ENCODE measurements at places on chromosomes 1 and 21.

- DNase-seq, result peak; percentile 63
Observed at GRCh38 chr1:241947354-241947753, 10.2 kb upstream of the BECN2 start.

DNA sequence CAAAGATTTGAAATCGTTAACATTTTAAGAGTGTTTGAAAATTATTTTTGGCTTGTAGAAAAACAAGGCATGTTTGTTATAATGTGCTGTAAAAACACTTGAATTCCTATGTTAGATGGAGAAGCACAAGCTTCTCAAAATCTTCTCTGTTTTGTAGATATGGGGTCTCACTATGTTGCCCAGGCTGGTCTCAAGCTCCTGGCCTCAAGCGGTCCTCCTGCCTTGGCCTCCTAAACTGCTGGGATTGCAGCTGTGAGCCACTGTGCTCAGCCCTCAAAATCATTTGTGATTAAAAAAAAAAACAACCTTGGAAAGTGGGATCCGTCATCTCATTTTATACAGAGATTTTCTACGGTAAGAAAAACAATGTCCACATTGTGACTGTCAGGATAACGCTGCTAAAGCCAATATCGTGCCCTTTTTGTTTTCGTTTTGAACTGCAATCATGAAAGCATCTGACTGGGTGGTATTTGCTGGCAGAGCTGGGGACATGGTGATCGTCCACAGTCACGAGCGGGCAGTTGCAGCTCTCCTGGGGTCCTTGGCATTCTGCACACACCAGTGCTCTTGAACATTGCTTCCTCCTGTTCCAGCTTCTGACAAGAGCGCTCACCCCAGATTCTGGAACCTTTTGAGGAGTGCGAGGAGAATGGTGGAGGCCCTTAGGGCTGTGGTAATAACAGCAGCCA is 112.5 kb downstream of the PGBD5 start:
- no peak for DNase-seq

- no peak for DNase-seq
Observed at GRCh38 chr21:45015469-45015860, 58.9 kb upstream of the ADARB1 start.

DNA sequence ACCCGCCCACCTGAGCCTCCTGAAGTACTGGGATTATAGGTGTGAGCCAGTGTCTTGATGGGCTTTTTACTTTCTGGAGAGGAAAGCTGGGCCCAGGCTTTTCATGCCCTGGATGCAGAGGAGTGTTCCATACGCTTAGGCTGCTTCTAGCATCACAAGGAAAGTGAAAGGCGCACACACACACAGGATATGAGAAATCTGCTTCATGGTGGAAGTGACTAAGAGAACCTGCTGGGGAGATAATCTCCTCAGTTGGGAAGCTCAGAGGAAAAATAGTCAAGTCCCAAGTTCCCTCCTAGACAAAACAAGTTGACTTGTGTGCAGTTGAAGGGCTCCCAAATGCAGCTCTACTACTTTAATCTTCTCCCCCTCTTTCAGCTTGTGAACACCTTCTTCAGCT is 2.2 kb downstream of the NUDC start:
- no peak for DNase-seq

DNA sequence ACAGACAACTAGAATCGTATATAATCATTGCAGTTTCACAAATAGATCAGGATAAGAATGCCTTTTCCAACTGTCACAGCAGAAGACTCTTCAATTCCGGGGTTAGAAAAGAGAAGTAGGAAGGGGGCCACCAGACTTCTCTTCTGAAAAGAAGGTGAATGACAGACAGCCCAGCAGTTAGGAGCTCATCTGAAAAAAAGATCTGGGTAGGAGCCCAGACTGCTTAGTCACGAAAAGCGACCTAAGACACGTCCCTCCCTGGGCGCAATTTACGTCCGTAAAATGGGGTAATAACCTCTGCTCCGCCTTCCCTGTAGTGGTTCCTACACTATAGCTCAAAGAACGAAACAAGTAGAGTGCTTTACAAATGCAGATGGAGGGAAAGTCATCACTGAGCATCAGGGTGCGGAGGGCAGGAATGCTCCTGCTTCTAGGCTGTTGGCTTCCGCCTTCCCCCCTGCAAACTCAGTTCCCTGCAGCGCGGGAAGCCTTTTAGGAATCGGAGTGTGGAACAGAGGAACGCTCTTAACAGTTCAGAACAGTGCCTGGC is 582 bp downstream of the ORC1 start:
- DNase-seq, result peak; percentile 25

DNA sequence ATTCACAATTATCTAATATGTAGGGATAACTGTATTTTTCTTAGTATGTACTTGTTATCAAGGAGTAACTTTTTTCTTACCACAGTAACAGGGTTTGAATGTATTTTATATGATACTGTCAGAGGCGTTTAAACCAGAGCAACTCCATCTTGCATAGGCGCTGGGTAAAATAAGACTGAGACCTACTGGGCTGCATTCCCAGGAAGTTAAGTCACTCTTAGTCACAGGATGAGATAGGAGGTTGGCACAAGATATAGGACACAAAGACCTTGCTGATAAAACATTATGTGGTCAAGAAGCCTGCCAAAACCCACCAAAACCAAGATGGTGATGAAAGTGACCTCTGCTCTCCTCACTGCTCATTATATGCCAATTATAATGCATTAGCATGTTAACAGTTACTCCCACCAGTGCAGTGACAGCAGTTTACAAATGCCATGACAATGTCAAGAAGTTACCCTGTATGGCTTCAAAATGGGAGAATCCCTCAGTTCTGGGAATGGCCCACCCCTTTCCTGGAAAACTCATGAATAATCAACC is 64.8 kb downstream of the RPE65 start:
- DNase-seq, result no peak

- DNase-seq, result no peak
Observed at GRCh38 chr1:109065137-109065536, 10.7 kb downstream of the TAF13 start.

DNA sequence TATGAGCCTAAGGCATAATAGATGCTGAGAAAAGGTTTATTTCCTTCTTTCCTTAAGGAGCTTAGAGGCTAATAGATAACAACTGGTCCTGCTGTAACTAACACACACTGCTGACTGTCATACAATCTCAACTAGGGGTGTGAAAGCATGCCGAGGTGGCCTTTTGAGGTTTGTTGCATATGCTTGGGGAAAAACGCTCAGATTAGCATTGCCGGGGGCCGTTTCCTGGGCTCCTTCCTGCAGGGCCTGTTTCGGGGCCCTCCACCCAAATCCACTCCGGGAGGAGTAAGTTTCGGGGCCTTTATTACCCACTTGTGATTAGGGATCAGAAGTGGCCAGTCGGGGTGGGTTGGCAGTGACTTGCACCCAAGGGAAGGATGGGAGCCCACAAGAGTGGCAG is 27.2 kb upstream of the RCSD1 start:
- DNase-seq, result no peak

Measured in hindlimb muscle (tissue), 1 donor.